NCI-H1048 (cell line): ENCODE measurements at places on chromosomes 16 and 17.

DNA sequence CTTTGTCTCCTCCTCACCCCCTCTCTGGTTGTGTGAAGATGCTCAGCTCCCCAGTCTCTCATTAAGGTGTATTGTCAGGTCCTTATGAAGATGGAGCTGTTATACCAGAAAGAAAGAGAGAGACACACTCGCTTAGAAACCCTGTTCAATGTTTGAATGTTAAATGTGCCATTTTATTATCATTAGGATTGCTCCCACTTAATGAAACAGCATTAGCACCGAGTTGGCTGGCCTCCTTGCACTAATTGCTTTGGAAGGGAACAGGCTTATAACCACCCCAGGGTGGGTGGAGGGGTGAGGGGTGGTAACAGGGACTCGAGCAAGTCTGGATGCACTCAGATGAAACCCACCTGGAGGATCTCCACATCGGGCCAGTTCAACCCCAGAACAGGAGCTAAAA, 14.4 kb downstream of the PIPOX start:
- no peak for DNase-seq

DNA sequence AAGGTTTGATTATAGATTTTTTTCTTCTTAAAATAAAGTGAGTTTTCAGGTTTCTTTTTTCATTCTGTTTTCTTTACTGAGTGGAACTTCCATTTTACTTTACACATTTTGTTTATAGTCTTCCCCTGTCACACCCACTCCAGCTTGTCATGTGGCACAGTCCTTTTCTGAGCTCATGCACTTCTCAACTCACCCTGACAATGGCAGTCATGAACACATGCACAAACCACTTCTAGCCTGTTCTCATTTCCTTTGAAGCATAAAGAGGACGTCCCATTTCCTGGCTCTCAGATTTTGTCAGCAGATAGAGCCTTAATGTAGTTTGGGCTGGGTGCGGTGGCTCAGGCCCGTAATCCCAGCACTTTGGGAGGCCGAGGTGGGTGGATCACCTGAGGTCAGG, 168.0 kb downstream of the AHSP start:
- DNase-seq = no peak

DNA sequence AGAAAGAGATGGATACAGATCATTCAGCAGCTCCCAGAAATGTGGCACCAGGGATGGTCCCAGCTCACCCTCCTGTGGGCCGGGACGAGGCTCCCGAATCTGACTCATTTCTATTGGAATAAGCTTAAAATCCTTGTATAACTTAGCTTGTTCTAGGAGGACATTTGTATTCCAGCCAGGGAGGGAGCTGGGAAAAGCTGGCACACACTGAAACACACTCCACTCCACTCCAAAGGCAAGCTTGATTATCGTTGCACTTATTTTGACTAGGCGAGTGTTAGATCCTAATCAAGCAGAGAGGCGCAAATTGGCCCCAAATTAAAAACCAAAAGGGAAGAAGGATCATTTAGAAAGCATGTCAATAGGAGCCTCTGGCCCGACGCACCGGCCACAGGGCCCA, 339.5 kb downstream of the HS3ST4 start:
- DNase-seq = no peak

DNA sequence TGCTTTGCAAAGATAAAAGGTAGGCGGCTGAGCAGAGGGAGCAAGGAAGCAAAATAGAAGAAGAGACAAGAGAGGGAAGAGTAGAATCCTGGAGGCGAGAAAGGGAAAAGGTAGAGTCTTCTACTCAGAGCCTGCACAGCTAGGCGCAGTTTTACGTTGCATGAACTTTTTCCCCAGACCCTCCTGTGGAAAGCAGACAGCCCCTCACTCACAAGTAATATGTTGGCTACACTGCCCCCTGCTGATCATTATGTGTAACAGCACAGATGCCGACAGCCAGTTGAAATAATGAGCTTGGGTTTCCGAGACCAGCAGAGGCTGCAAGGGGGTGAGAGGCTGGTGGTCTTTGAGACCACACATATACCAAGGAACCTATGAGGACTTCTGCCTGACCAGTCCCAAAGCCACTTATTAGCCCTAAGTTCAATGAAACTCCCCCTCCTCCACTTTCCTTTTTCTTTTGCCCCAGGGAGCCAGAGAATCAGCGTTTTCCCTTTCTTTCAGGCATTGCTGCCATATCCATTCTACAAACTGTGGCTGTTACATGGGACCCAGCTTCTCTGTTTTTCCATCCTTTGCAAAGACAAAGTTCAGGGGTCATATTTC, 22.5 kb upstream of the CMTR2 start:
- no peak for DNase-seq

DNA sequence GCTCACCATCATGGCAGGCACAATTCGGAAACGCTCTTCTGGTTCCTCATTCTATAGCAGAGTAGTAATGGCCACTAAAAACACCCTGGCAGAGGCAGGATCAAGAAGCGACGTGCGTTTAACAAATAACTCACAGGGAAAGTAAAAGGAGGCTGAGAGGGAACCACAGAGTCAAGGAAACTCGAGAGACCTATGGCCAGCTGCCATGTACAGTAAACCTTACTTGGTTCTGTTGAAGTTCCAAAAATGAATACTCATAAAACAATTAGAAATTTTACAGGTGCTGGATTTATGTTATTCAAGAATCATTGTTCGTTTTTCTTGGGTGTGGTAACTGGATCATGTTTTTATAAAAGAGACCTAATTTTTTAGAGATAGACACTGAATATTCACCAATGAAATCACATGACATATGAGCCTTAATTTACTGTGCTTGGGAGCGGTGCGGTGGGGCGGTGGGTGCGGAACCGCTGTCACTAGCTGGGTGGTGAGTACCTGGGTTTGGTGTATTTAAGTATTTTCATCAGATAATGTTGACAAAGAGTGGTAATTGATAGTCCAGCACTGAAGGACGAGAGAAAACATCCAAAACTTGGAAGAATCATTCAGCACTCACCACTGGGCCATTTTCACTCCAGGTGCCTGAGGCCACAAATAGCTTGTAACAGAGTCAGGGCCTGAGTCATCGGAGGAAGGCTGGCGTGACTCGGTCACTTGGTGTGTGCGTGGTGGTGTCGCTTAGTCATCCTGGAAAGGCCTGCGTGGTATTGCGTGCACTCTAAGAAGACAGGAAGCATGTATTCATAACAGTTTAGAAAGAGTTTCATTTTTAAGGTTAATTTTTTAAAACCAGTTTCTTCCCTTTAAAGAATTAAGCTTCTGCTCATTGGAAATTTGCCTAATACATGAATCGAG, 135.4 kb upstream of the CHMP6 start:
- DNase-seq = no peak

GRCh38 chr17:75241996-75242460, 19.4 kb downstream of the GGA3 start:
- DNase-seq = no peak

DNA sequence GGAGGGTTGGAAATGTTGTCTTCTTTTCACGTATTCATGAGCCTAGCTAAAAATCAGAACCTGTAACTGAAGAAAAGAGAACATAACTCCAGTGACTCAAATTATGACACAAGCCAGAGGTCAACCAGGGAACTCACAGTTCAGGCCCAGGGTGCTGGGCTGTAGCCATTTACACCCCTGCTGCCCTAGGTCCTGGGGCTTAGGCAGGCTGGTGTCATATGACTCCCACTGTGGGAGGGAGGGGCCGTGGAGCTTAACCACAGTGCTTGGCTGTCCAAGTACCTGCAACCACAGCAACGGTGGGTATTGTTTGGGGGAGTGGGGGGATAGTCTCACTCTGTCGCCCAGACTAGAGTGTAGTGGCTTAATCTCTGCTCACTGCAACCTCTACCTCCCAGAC, 71.1 kb upstream of the AMZ2 start:
- no peak for DNase-seq

GRCh38 chr17:2125013-2125535, 70.2 kb downstream of the HIC1 start:
- no peak for DNase-seq

DNA sequence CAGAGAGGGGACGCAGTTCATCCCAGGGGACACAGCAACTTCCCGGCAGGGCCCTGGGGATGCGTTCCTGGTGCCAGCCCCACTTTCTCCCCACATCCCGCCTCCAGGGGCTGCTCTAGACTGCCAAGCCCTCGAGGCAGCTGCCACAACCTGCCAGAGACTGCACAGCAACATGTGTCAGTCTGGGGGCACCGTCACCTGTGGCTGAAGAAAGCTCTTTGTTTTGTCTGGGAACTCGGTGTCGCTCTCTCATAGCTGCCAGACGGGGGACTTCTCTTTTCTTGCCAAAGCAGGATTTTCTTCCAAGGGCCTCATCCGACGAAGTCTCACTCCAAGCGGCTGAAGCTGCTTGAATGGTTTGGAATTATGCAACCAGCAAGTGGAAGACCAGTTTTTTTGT, 43.7 kb downstream of the COTL1 start:
- no peak for DNase-seq

DNA sequence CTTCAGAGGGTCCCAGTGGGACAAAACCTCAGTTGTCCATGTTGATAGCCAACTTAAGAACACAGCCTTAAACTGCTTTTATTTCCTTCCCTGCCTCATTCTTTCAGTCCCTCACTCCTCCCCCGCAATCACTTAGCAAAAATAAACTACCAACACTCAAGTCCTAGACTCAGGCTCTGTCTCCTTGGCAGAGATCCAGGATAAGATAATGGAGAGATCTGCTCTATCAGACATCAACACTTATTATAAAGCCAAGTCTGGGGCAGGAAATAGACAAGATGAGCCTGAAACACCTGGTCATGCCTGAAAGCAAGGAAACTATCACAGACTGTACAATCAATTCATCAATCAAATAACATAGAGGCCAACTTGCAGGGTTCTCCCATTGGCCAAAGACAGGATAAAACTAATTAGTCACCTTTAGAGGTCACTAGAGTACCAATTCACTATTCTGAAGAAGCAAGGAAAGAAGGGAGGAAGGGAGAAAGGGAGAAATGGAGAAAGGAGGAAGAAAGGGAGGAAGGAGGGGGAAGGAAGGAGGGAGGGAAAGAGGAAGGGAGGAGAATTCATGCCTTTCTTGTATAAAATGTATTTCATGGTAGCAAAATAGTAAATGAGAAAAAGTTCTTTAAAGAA, 15.7 kb downstream of the HYDIN start:
- no peak for DNase-seq

- DNase-seq = no peak
These were observed 79.6 kb downstream of the BRIP1 start for GRCh38 chr17:61783556-61784304.

- DNase-seq = no peak
These were observed 177.2 kb downstream of the TMEM132E start for GRCh38 chr17:34756637-34757021.

GRCh38 chr17:7241090-7241733, 1.0 kb downstream of the GABARAP start:
- no peak for DNase-seq

DNA sequence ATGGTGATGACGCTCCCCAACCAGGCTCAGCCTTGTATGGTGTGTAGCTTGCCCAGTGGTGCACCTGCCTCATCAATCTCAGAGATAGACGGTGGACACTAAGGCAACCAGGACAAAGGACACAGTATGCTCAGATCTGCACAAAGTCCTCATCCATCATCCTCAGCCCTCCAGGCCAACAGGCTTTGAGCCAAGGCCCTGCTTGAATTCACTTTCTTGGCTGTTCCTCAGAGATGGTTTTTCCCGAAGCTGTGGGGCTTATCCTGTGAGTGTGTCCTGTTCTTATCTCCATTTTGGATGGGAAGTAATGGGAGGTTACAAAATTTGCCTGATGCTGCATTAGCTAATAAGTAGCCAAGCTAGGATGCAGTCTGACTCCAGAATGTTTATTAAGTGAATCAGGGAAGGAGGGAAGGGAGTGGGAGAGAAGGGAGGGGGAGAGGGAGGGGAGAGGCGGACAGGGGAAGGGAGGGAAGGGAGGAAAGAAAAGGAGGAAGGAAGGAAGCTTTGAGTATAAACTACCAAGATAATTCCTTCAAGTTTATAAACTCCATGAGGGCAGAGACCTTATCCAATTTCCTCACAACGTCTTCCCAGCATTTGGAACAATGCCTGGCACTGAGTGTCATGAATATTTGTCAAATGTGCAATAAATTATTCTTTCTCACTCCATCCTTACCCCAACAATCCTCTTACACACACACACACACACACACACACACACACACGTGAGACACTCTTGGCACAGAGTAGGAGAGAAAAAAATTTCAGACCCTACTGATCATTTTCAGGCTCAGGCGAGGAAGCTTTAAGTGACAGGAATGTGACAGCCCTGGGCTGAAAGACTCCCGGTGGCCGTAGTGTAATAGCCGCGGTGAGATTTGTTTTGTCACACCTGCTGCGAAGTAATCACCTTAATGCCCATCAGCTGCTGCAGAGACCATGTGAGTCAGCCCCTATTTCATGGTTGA, 84.3 kb downstream of the BMERB1 start:
- DNase-seq = no peak

DNA sequence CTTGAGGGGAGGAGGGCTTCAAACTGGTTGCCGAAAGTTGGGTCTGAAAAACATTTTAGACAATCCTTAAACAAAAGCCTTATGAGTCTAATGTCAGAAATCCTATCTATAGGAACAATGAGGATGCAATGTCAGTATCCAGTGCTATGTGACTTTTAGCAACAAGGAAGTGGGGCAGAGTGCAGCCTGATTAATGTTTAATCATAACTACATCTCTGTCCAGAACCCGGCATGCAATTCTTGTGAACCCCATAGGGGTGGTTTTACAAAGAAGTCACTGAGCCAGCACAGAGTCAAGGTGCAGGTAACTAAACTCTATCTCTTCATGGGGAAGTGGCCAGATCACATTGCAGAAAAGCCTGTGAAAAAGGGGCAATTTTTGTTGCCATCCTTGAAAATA, 267.5 kb downstream of the HS3ST4 start:
- DNase-seq = no peak

- DNase-seq = no peak
These were observed 2.5 kb downstream of the ZNF23 start for GRCh38 chr16:71459510-71459909.

- DNase-seq = no peak
These were observed 479.1 kb downstream of the SOX9 start for GRCh38 chr17:72599891-72600290.

DNA sequence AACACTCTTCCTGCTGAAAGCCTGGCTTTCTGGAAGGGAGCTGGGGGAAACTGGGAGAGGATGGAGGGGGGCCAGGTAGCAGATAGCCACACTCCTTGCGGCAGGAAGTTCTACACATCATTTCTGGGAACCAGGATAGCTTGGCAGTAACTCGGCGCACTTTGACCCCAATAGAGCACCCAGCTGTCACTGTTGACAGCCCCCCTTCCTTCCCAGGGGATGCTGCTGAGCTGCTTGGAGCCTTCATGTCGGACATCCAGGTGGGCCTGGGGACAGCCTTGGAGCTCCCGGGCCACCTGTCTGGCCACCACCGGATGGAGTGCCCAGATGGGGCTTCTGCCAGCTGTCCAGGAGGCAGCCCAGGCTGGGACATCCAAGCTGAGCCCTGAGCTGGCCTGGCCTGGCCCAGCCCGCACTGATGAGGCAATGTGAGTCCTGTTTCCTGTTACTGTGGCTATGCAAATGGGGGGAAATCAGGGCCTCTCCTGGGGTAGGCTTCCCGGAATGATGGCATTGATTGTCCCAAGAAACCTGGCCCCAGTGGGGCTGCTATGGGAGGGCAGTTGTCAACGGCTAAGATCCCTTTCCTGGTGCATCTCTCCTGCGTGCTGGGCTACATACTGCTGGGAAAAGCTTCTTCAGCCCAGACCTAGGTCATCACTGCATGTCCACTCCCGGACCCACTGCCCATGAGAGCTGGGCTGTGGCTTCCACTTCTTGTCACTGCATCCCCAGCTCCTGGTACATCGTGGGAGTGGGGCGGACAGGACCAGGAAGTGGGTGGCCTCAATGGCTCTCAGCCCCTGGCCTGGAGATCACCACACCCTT, 50.0 kb downstream of the SOCS1 start:
- no peak for DNase-seq
